ENCODE measurements at places on chromosomes 7 and 10.

- H3K4me3 ChIP-seq: no peak overlapping the region
- no peaks in the 10 kb centered on the region for H3K36me3 ChIP-seq
- peak; percentile 58 for DNase-seq
- 0 out of 2 replicates have a peak, but pooled peaks cover 3% of the 10 kb centered on the region for H3K4me1 ChIP-seq
- H3K27ac ChIP-seq: no peak overlapping the region
Observed at GRCh38 chr7:80392229-80393169, 119.4 kb downstream of the GNAT3 start.

DNA sequence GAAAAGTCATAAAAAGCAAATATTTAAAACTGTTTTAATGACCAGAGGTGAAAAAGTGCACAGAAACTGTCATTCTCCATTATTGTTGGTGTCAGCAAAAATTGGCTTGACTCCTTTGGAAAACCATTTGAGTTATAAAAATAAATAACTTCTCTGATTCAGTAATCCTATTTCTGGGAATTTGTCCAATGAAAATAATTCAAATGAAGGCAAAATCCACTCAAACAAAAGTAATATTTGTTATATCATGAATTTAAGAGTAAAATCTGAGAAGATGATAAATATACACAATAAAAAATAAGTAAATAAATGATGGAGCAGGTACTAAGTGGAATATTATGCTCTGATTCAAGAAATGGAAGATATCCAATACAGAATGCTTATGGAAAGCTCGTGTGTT, 326.6 kb upstream of the KLF6 start:
- H3K4me3 ChIP-seq: no peak overlapping the region
- H3K27ac ChIP-seq: no peak overlapping the region
- H3K36me3 ChIP-seq: no peaks in the 10 kb centered on the region
- DNase-seq: no peak
- H3K4me1 ChIP-seq: no peaks in the 10 kb centered on the region
- H3K27me3 ChIP-seq: no peaks in the 10 kb centered on the region

GRCh38 chr10:44424957-44425356, 40.1 kb upstream of the CXCL12 start:
- no peak overlapping the region for H3K27ac ChIP-seq
- H3K4me1 ChIP-seq: no peaks in the 10 kb centered on the region
- no peak for DNase-seq
- no peaks in the 10 kb centered on the region for H3K27me3 ChIP-seq
- no peak overlapping the region for H3K4me3 ChIP-seq

DNA sequence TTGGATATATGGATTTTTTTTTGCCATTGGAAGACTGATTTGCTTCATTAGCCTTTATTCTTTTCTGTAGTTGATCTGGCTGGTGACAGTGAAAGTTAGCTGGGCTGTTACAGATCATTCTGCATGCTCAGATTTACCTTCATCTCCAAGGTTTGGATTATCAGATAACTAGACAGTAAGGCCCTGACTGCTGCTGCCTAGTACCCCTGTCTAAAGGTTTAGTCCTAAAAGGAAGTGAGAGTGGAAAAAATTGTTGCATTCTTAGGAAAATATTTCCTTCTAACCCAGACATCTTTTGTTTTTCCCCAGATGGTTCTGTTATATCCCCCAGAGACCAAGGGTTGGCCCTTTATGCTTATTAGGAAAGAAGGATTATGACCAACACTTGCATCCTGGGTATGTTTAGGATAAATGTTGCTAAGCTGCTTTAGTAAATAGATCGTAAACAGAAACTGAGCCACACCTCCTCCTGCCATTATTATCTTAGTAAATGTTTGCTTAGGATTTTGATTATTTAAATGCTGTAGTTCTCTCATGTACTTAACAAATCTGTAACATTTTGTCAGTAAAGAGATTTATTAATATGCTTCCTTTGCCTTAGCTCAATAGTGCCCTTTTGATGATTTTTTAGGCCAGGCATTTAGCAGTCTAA, 44.4 kb downstream of the MCU start:
- H3K27ac ChIP-seq: no peak overlapping the region
- DNase-seq: peak; percentile 25
- H3K4me1 ChIP-seq: peaks cover 17% of the 10 kb centered on the region
- no peak overlapping the region for H3K4me3 ChIP-seq
- no peaks in the 10 kb centered on the region for H3K27me3 ChIP-seq
- no peaks in the 10 kb centered on the region for H3K36me3 ChIP-seq

- H3K36me3 ChIP-seq: no peaks in the 10 kb centered on the region
- no peak overlapping the region for H3K27ac ChIP-seq
- H3K27me3 ChIP-seq: no peaks in the 10 kb centered on the region
- H3K4me1 ChIP-seq: peaks cover 30% of the 10 kb centered on the region
- no peak for DNase-seq
Observed at GRCh38 chr10:92410501-92410900, 119.5 kb downstream of the MARCHF5 start.

GRCh38 chr10:3119796-3120459, 52.6 kb downstream of the PFKP start:
- no peaks in the 10 kb centered on the region for H3K27me3 ChIP-seq
- DNase-seq: no peak
- no peaks in the 10 kb centered on the region for H3K4me1 ChIP-seq
- no peak overlapping the region for H3K4me3 ChIP-seq
- H3K27ac ChIP-seq: no peak overlapping the region
